ENCODE measurements at places on chromosomes 12 and 14. TPM values are rescaled to one million over a fixed set of nuclear protein-coding genes. Genes with fewer than 3 reads are reported as not detected.

Gene IPO4
- polyA plus RNA-seq: 99.7 TPM

GRCh38 chr12:11804130-11804529, 154.7 kb downstream of the ETV6 start:
- DNase-seq: no peak

DNA sequence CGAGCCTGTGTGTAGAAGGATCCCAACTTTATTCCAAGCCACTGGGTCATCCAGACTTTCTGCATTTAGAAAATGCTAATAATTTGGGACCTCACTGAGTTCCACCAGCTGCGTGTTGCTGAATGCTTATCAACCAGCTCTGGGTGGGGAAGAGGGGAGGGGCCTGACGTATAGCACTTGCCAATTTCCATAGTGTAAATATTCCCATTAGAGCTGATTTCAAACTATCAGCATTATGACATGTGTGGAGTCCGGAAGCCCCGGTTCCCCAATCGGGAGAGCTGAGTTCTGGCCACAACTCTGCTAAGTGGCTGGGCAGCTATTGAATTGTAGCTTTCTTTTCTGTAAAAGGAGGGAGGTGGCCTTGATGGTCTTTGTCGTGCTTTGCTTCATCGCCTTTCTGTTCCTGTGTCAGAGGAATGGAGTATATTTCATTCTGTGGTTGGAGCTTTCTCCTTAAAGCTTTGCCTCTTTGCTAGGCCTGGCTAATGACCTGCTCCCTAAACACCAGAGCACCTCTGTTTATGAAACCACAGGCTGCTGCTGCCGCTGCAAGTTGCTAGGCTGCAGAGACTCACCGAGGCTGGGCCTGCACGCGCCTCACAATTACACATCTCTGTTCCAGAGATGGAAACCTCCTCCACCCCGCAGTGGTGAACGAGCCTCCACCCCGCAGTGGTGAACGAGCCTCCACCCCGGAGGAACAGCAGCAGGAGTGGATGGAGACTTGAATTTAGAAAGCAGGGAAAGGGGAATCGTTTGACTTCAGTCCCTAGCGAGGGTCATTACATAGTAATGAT, 7.7 kb upstream of the BCL7A start:
- no peak for DNase-seq

DNA sequence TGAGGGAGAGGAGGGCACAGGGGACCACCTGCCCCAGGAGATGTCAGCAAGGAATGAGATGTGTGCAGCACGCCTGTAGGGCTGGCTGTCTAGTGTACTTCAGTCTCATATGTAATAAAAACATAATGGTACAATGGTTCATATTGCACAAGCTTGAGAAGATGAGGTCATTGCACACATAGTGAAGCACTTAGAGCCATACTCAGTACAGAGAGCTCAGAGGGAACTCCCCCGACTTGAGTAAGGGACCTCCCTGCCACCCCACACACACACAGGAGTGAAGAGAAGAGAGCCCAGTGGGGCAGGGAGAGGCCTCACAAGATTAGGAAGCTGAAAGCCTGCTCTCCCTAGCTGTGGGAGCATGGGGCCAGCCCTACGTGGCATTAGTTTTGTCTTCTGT, 61.5 kb downstream of the SLC6A12 start:
- DNase-seq: no peak

GRCh38 chr12:10179776-10180181, 947 bp downstream of the TMEM52B start:
- no peak for DNase-seq

- no peak for DNase-seq
Observed at GRCh38 chr14:57735276-57735675, 130.6 kb downstream of the SLC35F4 start.

GRCh38 chr12:93846936-93847516, 169.9 kb downstream of the CRADD start:
- no peak for DNase-seq

DNA sequence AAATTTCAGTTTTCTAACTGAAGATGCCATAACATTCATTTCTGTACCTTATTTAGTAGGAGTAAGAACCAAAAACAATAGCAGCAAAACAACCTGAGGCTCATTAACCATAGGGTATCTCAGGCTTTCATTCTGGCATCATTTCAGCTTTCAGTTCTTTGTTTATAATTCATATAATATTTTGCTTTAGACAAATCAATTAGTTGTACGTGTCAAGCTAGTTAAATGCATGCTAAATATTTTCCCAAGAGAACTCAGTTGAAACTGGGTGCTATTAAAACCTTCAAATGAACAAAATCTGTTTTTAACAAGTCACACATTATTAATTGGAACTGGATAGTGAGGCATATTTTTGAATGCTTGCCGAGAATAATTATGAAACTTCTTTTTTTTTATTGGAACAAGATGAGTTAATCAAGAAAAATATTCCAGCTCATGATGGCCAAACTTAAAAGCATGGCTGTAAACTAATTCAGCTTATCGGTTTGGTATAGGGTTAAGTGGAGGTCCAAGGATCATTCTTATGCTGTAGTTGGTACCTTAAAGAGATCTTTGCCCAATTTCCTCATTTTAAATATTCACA, 442.7 kb downstream of the BTG1 start:
- no peak for DNase-seq

Gene ADAMTS20
- polyA plus RNA-seq: 0.01 TPM

GRCh38 chr12:128763395-128763794, 60.4 kb downstream of the SLC15A4 start:
- DNase-seq: no peak

Gene CD4
- 0.47 TPM for polyA plus RNA-seq

Gene IFNG-AS1
- not detected for polyA plus RNA-seq

Gene KRT75
- polyA plus RNA-seq: not detected

DNA sequence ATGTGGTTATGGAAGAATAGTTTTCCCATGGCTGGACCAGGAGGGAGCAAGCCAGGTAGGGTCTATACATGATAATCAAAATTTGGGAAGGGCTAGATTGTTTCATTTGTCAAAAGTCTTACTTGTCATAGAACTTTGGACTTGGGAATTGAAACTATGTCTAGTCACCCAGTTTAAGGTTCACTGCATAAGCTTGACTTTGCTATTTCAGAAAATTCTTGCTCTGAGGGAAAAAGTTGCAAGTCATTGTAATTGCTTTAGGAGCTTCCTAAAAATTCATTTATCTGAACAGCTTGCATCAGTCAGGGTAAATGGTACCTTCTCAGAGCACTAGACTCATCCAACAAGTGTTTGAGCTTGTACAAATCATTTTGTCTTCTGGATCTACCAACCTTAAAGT, 1194.7 kb downstream of the GALC start:
- DNase-seq: no peak
